Eye (tissue), 1 donor: ENCODE measurements at places on chromosomes 1 and 21.

GRCh38 chr1:212656730-212657129 lies 42.9 kb downstream of the BATF3 start:
- DNase-seq: no peak

- no peak for DNase-seq
Measured at GRCh38 chr1:205532026-205532898, 27.8 kb downstream of the CDK18 start.

GRCh38 chr1:54323324-54323739 lies 82.9 kb downstream of the SSBP3 start:
- no peak for DNase-seq

- DNase-seq: no peak
Measured at GRCh38 chr1:224092111-224092510, 21.8 kb upstream of the FBXO28 start.

- no peak for DNase-seq
Measured at GRCh38 chr1:24345334-24345733, 26.2 kb downstream of the GRHL3 start.

DNA sequence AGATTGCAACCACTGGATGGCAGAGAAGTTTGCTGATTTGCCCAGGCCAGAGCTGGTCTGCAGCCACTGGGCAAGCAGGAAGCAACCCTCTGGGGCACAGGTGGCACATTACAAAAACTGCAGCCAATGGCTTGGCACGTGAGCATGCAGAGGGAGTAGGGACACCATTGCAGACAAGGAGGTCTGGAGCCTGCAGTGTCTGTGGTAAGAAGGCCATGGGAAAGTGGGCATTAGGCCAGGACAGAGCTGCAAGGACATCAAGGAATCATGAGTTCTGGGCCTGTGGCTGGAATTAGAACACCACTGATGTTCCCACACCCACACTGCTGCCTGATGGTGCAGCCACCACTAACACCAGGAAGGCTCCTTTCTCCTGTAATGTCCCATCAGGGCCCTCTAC lies 113.0 kb downstream of the TSEN15 start:
- no peak for DNase-seq

- no peak for DNase-seq
Measured at GRCh38 chr1:155966750-155967149, 11.6 kb downstream of the ARHGEF2 start.

DNA sequence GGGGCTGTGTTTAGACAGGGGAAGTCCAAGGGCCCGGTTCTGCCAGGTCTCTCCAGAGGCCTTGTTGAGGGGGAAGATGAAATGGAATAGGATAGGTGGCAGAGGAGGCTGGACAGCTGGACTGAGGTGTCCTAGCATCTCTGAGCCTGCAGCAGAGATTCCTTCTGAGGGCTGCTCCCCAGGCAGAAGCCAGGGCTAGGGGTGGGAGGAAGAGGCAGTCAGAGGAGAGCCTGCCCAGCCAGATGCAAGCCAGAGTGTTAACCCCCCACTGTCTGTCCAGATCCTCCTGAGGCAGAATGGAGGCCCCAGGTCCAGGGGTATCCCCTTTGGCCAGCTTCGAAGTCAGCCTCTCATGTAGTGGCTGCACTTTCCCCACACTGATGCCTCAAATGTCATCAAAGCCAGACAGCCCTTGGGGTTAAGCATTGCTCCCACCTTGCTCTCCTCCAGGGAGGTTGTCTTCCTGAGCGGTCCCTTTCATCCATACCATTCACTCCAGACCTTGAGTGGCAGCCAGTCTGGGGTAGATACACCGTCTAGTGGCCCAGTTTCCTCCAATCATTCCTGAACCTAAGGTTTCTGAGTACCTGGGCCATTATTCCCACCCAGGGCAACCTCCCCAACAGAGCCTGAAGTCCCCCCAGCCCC lies 1.7 kb downstream of the CSF1 start:
- no peak for DNase-seq

DNA sequence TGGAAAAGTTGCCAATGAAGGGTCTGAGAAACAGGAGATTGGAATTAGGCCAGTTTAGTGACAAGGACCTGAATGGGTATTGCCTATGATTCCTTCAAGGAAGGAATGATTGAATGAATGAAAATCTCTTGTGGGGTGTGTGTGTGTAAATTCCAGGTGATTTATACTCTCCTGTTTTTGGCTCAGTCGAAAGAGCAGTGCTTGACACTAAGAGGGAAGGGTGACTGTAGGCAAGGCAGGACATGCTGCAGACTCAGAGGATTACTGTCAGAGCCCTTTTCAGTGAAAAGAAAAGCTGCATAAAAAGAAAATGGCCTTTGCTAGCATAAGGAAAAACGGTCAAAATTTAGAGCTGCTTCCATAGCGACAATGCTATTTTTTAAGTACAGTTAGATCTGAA lies 30.1 kb downstream of the C1orf21 start:
- no peak for DNase-seq

DNA sequence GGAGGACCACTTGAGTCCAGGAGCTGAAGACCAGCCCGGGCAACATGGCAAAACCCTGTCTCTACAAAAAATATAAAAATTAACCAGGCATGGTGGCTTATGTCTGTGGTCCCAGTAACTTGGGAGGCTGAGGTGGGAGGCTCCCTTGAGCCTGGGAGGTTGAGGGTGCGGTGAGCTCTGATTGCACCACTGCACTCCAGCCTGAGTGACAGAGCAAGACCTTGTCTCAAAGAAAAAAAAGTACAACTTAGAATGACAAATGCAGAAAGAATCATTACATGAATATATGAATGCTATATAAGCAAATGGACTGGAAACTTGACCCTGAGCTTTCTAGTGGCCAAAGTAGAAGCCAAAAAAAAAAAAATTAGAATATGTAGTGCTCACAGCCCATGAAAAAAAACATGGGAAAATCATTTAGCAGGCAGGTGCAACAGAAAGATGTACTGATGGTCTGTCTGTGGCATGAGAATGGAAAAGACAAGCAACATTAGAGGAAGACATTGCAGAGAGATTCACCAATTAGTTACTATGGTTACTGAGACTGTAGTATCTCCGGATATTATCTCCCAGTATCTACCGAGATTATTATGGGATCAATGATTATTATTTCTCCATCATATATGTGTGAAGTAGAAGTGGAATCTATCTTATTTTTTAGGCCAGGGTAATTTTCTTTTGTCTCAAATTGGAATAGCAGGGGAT lies 19.2 kb downstream of the ELAPOR1 start:
- no peak for DNase-seq

- DNase-seq: no peak
Measured at GRCh38 chr1:218205721-218206120, 79.4 kb upstream of the RRP15 start.

DNA sequence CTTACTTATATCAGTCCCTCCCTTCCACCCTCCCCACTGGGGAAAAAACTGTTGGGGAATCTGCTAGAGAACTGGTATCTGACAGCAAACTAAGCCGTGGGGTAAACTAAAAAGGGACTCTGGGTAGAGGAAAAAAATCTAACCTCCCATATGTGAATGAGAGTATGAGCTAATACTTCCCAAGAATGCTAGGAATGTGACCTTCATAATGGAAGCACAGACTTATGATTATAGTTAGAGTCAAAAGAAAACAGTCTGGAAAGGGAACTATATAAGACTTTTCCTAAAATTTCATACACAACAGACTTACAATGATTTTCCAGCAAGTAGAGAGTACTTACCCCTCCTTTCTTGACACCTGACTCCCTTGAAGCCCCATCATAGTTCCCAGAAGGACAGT lies 23.0 kb upstream of the RBBP5 start:
- peak; percentile 42 for DNase-seq

GRCh38 chr21:14353726-14354125 lies 29.2 kb downstream of the HSPA13 start:
- no peak for DNase-seq

GRCh38 chr1:22729400-22729773 lies 18.7 kb downstream of the EPHB2 start:
- DNase-seq: no peak

GRCh38 chr1:64051796-64052195 lies 151.6 kb upstream of the UBE2U start:
- DNase-seq: no peak

DNA sequence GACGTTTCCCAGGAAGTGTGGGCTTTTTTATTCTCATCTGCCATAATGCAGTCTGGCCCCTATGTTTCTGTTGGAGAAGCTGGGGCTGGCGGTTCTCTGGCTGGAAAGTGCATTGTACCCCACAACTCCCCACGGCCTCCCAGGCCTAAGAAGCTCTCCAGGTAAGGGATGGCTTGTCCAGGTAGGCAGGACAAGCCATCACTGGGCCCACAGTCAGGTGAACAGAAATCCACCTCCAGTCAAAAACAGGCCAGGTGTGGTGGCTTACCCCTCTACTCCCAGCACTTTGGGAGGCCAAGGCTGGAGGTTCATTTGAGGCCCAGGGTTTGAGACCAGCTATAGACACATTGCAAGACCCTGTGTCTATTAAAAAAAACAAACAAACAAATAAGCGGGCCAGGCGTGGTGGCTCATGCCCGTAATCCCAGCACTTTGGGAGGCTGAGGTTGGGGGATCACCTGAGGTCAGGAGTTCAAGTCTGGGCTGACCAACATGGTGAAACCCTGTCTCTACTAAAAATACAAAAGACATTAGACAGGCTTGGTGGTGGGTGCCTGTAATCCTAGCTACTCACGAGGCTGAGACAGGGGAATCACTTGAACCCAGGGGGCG lies 3.1 kb upstream of the WNT9A start:
- DNase-seq: no peak

- DNase-seq: no peak
Measured at GRCh38 chr1:217348960-217349664, 281.8 kb downstream of the GPATCH2 start.
